Suppressor macrophage treated with lipopolysaccharide for 1 hour (primary cell): ENCODE measurements at places on chromosomes 7 and 10.

- DNase-seq = peak; percentile 48
Measured at GRCh38 chr7:5139998-5140397, 50.0 kb upstream of the WIPI2 start.

DNA sequence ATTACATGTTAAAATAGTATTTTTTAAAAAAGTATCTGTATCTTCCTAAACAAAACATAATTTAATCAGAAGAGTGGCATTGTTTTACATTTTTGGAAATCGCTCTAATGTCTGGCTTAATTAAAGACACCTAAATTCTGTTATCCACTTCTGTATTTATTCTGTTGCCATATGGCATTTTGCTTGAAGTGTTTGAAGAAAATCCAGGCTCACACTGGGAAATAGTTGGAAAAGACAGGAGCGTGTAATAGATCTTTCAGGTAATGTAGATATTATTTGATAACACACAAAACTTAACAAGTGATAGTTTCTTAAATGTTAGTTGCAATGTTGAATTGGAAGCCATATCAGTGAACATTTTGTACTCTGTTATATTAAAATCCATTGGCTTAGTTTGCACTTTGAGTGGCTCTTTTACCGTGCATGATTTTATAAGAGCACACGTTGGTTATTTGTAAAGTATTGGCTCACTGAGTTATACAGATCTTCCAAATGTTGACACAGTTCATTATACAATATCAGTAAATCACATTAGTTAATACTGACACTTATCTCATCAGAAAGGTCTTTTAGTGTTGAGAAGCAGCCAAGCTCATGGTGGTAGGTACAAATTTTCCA lies 128.4 kb upstream of the NPVF start:
- no peak for DNase-seq

DNA sequence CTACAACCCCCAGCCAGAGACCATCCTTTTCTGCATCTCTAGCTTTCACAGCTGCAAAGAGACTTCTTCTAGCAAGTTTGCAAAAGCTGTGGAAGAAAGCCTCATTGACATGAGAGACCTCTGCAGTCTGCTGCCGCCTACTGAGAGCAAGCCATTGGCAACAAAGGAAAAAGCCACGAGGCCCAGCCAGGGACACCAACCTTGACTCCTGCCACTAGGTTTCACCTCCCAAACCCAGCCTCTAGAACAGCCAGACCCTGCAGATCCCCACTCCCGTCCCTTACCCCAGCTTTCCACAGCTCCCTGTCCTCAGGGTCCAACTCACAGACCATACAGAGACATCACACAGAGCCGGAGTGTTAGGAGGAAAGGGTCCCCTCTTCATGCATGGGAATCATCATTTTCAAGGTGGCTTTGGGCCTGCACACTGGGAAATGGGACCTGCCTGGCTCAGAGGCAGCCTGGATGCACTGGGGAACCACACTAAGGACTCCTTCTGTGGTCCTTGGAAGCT lies 14.6 kb upstream of the C10orf53 start:
- no peak for DNase-seq

DNA sequence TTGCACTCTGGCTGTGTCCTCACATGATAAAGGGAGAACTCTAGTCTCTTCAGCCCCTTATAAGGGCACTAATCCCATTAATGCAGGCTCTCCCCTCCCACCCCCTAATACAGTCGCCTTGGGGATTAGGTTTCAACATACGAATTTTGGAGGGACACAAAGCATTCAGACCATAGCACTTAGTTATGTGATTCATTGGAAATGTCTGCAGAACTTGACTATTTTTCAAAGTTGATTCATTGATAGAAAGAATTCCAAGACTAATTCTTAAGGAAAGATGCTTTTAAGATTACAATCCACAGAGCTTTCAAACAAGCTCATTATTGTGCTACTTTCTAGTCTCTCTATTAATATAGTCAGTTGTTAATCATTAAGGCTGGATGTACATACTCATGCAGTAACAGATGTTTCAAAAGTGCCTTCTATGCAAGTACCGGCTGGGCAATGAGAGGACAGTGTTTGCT lies 85.3 kb upstream of the RPA3 start:
- DNase-seq = no peak

DNA sequence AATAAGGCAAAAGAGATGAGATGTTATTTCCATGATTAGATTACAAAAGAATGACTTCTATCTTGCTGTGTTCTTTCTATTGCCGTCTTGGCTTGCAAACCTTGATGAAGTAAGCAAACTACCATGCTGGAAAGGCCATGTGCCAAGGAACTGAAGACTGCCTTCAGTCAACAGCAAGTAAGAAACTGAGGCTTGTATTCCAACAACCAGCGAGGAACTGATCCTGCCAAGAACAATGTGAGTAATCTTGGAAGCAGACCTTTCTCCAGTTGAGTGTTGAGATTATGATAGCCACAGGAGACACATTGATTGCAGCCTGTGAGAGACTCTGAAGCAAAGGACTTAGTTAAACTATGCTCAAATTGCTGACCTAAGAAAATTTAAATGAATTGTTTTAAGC lies 164.6 kb upstream of the GRM3 start:
- no peak for DNase-seq

DNA sequence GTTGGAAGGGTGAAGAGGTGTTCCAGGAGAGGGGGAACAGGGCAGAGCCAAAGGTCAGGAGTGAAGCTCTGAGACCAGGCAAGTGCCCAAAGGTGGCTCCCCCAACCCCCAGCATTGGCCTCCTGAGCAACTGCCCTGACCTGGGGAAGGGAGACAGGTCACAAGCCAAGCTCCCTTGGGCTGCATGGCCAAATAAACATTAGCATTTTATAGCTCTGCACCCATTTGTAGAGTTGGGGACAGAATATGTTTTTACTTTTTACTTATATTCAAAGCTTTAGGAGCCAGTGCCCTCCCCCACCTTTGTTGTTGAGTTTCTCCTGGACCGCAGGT lies 4.0 kb downstream of the UNC5B start:
- no peak for DNase-seq

DNA sequence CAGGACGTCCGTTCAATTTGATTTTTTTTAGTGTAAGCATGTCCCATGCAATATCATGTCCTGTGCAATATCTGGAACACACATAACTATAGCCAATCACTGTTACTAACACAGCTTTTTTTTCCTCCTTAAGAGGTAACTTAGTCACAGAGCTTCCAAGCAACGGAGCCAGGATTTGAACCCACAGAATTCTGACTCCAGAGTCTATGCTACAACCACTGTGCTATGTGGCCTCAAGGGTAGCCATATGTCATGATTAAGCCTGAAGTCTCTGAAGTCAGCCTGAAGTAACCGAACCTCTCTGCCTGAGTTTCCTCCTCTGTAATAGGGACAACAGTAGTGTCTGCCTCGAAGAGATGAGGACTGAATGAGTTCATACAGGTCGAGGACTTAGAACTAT lies 42.2 kb upstream of the TCF7L2 start:
- no peak for DNase-seq

GRCh38 chr7:41529831-41530230 lies 173.1 kb downstream of the INHBA start:
- no peak for DNase-seq

DNA sequence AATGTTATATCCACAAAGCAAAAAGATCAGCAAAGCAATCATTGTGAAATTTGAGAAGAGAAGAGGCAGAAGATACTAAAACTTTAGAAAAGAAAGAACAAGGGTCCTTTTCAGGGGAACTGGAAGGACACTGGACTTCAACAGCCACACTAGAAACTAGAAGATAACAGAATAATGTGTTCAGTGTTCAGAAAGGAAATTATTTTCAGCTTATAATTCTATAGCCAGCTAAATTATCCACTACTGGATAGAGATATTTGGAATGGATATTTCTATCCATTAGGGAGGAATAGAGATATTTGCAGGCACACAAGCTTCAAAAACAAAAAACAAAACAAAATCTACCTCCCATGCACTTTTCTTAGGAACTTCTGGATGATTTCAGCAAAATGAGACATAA lies 12.8 kb downstream of the ANXA11 start:
- DNase-seq = no peak

- peak; percentile 65 for DNase-seq
Measured at GRCh38 chr7:107506674-107507339, 37.0 kb downstream of the GPR22 start.

DNA sequence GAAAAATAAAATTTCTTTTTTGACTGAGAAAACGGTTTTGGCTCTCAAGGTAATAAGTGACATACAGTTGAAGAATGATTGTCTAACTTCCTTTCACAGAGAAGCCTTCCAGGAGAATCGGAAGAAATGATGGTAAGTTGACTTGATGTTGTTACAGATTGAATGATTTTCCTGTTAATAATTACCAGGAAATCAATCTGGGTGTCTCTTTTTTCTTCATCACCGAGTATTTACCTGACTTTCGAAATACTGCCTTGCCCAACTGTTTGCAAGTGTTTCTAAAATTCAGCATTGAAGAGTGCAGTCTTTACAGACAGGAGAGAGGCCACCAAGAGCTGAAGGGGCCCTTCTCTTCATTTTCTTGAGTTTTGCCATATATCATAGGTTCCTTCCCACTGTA lies 4.0 kb downstream of the ITIH2 start:
- no peak for DNase-seq

GRCh38 chr7:52586704-52587103 lies 448.7 kb upstream of the POM121L12 start:
- DNase-seq = no peak

GRCh38 chr7:1359051-1359400 lies 100.2 kb downstream of the MICALL2 start:
- no peak for DNase-seq

GRCh38 chr10:60372436-60372835 lies 17.2 kb downstream of the ANK3 start:
- no peak for DNase-seq

- no peak for DNase-seq
Measured at GRCh38 chr7:16975712-16976111, 93.9 kb upstream of the AGR3 start.

- no peak for DNase-seq
Measured at GRCh38 chr7:120413164-120413563, 140.2 kb downstream of the KCND2 start.

GRCh38 chr10:71281646-71282322 lies 37.3 kb upstream of the SLC29A3 start:
- no peak for DNase-seq

GRCh38 chr10:103598654-103599115 lies 105.2 kb downstream of the NEURL1 start:
- DNase-seq = peak; percentile 61

- DNase-seq = no peak
Measured at GRCh38 chr10:45447416-45447815, 73.4 kb downstream of the ALOX5 start.

- peak; percentile 76 for DNase-seq
Measured at GRCh38 chr10:69639291-69640195, 9.5 kb downstream of the FAM241B start.

GRCh38 chr10:13439313-13440184 lies 89.3 kb downstream of the BEND7 start:
- no peak for DNase-seq

- no peak for DNase-seq
Measured at GRCh38 chr10:124498056-124498455, 36.4 kb downstream of the LHPP start.

GRCh38 chr7:44120395-44120794 lies 3.0 kb downstream of the POLD2 start:
- no peak for DNase-seq

GRCh38 chr7:98911916-98912315 lies 33.6 kb downstream of the TRRAP start:
- DNase-seq = no peak

DNA sequence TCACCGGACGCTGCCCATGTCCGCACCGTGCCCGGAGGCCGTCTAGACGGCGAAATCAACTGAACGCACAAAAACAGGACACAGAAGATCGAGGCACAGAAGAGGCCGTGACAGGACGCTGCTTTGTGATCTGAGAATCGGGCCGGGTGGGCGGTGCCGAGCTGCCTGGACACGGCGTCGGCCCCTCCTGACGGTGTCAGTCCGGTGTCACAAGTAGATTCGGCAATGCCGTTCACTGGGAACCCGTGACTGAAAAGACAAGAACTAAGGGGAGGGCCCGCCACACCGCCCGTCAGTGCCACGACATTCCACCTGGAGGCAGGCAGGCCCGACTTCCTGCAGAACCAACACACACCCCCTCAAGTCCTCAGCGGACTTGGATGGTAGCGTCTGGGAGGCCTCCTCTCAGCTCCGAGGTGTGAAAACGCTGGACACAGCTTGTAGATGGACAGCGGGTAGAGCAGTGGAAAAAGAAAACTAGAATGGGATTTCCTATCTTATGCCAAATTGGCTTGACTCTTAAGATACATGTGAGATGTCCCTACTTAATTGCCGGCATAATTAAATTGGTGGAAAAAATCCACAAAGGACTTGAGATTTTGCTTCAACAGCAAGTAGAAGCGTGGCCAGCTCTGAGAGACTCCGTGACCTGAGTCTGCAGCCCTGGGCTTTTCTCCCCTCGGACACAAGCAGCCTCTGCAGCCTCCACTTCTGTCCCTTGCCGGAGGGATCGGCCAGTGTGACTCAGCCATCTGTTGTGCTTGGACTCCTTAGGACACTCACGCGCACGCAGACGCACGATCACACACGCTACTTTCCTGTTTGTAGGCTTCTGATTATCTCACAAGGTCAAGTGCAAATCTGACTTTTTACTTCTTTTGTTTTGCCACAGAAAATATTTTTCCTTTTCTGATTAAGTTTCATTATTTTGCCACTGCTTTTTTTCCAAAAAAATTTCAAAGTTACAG lies 269.0 kb downstream of the DIP2C start:
- no peak for DNase-seq

DNA sequence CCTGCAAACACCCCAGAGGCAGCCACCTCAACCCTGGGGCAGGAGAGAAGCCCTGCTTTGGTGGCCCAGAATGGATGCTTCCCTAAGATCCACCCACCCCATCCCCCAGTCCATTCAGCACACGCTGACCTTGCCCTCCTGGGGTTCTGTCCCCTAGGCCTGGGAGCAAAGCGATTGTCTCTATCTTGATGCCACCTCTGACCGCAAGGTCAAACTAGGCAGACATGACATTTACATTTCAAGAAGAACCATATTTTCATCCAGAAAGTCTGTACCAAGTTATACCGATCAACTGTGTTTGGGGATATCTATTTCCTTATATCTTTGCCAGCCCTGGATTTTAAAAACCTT lies 23.0 kb downstream of the MAT1A start:
- DNase-seq = no peak

GRCh38 chr7:47795631-47796030 lies 152.6 kb downstream of the PKD1L1 start:
- DNase-seq = no peak

DNA sequence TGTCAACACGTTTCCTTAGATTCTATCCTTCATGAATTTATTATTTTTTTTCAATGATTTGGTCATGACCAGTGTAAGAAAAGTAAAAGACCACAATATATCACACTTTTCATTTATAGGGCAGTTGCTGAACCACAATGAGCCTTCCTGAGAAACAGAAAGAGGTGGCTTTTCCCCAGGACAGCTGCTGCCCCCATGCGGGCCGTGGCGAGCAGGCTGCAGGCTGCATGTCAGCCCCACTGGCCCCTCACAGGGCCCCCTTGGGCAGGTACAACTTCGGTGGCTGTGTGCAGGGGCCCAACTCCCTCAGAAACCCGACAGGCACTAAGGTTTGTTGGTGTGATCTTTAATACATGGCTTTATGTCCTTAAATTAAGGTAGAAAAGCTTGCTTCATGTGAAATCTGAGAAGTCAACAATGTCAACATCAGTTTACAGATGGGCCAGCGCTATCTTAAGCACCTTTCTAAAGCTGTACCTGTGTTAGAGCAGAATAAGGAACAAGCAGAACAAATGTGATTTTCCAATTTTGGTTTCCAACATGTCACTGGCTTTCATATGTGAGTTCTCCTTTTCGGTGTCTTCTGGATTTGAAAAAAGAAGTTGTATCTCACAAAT lies 10.6 kb downstream of the BEND7 start:
- DNase-seq = no peak
